ENCODE measurements at places on chromosomes 11 and 22.
A peak's percentile ranks its signal among the peaks of the same experiment; 100 is the strongest.

DNA sequence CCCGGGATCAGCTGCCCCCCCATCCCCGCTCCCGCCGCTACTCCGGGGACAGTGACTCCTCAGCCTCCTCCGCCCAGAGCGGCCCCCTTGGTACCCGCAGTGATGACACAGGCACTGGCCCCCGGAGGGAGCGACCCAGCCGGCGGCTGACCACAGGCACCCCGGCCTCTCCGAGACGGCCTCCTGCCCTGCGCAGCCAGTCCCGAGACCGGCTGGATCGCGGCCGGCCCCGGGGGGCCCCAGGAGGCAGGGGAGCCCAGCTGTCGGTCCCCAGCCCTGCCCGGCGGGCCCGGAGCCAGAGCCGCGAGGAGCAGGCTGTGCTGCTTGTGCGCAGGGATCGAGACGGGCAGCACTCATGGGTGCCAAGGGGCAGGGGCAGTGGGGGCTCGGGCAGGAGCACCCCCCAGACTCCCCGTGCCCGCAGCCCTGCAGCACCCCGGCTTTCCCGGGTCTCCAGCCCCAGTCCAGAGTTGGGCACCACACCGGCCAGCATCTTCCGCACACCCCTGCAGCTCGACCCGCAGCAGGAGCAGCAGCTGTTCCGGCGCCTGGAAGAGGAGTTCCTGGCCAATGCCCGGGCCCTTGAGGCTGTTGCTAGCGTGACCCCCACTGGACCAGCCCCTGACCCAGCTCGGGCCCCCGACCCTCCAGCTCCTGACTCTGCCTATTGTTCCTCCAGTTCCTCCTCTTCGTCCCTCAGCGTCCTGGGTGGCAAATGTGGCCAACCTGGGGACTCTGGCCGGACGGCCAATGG is 3.9 kb downstream of the RASL10A start:
- no peak for DNase-seq

DNA sequence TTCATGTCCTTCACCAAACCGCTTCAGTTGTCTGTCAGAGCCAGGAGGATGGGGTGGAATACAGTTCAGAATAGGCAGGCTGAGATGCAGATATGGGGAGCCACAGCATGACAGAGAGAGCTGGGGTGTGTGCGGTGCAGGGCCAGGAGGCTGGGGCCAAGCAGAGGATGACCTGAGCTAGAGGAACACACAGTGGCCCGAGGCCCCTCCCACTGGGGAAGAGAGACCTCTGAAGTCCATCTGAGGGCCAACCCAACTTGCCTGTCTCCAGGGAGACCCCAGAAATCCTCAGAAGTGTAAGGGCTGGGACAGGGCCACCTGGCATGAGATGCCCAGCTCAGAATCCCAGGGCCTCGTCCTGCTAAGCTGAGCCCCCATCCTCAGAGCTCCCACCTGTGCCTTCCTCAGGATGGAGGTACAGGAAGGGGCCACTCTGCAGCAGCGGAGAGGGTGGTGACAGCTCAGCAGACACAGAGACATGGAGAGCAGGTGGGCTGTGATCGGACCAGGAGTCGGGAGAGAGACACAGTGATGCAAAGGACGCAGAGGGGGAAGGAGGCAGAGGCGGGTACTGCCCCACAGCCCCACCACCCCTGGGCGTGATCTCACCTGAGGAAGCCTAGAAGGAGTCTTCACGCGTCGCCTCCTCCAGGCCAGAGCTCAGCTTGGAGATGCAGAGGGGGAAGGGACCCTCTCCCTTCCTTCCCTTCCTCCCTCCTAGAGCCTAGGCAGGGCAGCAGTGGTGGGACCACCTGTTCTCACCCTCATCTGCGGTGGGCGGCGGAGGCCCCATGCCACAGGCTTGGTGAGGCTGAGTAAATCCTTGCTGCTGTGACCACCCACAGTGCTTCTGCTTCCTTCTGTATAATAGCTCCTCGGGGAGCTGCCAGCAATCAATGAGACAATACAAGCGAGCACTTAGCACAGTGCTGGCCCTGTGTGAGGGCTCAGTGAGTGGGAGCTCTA is 9.1 kb upstream of the TUB start:
- DNase-seq, result no peak

- no peak for DNase-seq
These were observed 73.9 kb upstream of the FGF3 start for GRCh38 chr11:69892986-69893555.

DNA sequence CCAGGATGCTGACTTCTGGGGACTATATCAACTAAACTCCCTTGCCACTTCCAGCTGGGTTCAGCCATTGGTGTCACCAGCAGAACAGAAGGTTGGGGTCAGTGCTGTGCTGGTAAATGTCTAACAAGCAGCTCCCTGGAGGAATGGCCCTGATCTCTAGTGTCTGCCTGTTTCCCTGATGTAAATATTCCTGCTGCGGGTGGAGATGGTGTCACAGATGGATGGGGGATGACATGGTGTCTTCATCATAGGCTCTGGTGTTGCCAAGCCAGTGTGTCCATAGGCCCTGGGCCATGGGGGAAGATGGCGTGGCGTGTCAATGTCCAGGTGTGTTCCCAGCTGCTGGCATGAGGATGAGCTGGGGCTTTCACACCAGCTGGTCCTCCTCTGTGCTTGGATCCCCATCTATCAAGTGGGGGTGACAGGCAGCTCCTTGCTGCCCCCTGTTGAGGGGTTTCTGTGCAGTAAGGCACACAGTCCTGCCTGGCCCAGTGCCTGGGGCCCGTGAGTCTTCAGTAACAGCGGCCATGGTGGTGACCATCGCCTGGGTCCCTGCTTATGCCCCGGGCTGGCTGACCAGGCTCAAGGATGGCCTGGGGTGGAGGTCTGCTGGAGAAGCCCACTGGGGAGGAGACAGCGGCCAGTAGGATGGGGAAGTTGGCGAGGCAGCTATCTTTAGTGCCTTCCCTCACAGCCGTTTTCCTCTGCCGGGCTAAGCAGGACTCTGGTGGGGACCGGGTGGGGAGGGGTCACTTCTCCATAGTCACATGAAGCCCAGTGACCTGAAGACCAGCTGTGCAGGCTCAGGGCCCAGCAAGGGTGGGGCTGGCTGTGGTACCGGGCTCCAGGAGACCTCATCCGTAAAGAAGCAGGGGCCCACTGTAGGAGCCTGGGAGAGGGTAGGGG is 12.7 kb downstream of the RPL3 start:
- DNase-seq, result peak; percentile 30

DNA sequence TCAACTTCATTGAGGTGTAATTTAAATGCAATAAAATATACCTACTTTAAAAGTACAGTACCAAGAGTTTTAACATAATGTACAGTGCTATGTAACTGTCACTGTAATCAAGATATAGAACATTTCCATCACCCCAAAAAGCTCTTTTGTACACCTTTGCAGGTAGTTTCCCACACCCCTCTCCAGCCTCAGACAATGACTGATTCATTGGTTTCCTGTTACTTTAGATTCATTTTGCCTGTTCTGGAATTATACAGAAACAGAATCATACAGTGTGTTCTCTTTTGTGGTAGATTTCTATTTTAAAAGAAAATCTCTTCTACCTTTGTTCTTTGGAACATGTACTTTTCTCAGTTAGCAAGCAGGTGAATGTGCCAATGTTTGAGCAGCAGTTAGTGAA is 38.2 kb downstream of the SHISA8 start:
- no peak for DNase-seq

DNA sequence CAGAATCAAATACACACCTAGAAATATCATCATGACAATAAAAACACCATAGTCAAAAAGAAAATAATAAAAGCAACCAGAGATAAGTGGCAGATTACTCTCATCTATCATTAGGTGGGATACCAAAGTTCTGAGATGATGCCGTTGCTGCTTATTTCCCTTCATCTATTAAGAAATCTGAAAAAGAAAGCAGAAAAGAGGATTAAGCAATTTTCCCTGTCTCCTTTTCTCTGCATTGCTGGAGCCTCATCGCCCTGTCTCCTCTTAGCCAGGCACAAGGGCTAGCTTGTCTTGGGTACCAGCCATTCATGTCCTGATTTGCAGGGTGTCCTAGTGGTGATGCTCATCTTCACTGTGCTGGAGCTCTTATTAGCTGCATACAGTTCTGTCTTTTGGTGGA is 3.9 kb upstream of the MS4A14 start:
- no peak for DNase-seq

DNA sequence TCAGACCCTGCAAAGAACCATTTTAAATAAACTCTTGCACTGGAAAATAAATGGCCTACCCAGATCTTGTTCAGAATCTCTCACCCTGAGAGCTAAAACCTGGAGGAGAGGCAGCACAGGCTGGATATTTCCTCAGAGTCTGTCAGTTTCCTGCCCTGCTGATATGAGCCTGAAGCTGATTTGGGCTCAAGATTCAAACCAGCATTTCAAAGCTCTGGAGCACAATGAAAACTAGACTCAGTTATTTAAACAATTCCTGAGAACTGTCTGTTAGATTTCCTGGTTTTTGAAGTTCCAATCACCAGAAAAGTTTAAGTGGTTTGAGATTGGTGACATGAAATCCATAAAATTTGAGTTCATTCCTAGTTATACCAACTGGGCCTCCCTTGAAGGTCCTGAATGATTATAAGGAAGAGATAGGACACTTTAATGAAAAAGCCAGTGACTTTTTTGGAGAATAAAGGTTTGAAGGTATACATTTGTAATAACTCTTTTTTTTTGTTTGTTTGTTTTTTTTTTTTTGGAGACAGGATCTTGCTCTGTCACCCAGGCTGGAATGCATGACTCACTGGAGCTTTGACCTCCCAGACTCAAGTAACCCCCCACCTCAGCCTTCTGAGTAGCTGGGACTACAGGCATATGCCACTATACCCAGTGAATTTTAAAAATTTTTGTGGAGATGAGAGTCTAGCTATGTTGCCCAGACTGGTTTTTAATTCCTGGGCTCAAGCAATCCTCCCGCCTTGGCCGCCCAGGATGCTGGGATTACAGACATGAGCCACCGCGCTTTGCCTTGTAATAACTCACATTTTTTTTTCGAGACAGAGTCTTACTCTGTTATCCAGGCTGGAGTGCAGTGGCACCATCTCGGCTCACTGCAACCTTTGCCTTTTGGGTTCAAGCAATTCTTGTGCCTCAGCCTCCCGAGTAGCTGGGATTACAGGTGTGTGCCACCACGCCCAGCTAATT is 8.0 kb upstream of the ESAM start:
- DNase-seq, result no peak

DNA sequence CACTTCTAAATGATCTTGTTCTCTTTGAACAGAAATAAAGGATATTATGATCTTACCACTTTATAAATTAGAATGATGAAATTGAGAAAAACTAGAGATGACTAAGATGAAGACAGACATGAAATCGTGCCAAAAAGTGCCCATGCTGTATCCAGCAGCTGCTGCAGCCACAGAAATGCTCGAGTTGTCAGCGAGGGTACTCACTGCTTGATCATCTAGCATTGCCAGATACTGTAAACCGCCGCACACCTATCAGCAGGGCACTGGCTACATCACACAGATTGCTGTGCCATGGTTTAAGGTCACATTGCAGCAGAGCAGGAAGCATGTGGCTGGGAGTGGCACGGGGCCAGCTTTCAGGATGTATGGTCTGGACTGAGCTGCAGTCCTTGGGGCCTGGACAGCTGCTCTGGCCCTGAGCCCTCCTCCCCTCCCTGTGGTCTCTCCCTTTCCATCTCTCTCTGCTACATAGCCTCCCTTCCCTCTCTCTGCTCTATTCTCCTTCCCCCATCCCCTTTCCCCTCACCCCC is 51.0 kb upstream of the SEPTIN5 start:
- DNase-seq, result no peak

GRCh38 chr22:26550498-26551033 is 38.3 kb upstream of the TFIP11 start:
- no peak for DNase-seq

DNA sequence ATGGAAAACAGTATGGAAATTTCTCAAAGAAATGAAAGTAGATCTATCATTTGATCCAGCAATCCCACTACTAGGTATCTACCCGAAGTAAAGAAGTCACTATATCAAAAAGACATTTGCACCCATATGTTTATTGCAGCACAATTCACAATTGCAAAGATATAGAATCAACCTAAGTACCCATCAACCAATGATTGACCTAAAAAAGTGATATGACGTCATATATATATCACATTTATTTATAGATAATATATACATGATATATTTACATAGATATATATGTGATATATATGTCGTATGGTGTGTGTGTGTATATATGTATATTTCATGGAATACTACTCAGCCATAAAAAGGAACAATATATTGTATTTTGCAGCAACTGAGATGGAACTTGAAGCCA is 188.3 kb upstream of the ARHGAP42 start:
- no peak for DNase-seq

GRCh38 chr11:33266393-33267215 is 9.4 kb downstream of the HIPK3 start:
- no peak for DNase-seq

Data from stimulated activated CD8-positive, alpha-beta memory T cell treated with anti-CD3 and anti-CD28 coated beads, Interleukin-12 subunit alpha, Interleukin-12 subunit beta, amount 100 ng/mL, for 4 hours (primary cell).